Astrocyte (in vitro differentiated cells and primary cell): ENCODE measurements at places on chromosomes 16 and 17. TPM values are rescaled to one million over a fixed set of nuclear protein-coding genes. Genes with fewer than 3 reads are reported as not detected.

STH gene
- not detected in 2 replicates for total RNA-seq

DNA sequence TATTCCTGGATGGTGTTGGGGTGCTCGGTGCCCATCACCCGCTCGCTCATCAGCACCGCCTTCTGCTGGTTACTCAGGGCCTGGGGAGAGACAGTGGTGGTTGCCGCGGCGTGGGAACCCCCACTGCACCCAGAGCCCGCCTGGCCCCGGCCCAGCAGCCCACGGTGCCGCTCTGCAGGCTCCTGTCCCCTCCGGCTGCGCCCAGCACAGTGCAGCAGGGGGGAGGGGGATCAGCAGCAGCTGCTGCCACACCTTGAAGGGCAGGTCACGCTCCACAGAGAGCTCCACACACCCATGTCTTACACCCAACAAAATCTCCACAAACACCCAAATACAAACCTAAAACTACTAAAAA is 18.8 kb downstream of the CLUH start:
- no peaks in the 10 kb centered on the region for H3K4me1 ChIP-seq
- no peak overlapping the region for H3K27ac ChIP-seq
- H3K27me3 ChIP-seq = no peaks in the 10 kb centered on the region
- H3K4me3 ChIP-seq = no peak overlapping the region

GRCh38 chr16:19282101-19282500 is 3.4 kb upstream of the CLEC19A start:
- H3K4me3 ChIP-seq = no peak overlapping the region
- H3K27me3 ChIP-seq = no peaks in the 10 kb centered on the region
- no peaks in the 10 kb centered on the region for H3K36me3 ChIP-seq
- no peak for DNase-seq
- H3K4me1 ChIP-seq = peaks cover 2% of the 10 kb centered on the region

DNA sequence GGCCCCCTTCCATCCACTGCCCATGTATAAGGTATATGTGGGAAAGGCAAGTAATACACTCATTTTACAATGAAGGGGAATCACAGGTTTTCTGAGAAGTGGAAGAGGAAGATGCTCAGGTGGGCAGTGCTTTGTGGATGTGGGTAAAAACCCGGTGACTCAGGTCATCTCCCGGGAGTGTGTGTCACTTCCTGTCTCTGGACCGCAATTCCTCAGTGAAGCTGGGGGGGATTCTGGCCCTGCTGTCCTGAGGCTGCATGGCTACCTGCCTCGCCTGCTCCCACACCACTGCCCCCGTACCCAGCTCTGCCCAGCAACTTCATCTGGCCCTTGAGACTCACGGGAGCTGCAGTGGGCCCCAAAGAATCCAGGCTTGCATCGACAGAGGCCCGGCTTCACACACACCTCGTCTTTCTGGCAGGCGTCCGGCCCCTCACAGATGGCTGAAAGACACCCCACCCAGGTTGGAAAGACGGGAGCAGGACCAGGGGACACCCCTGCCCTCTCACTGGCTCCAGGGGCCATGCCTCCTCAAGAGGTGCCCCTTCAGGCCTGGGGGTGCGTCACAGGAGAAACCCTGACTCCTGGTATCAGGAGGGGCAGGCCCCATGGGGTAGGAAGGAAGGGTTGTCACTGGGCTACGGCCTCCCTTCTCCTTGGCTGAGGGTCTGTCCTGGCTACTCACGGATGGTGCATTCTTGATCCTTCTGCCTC is 882 bp downstream of the SCARF1 start:
- H3K4me3 ChIP-seq = peak overlapping the region; percentile 48
- H3K4me1 ChIP-seq = peaks cover 25% of the 10 kb centered on the region
- DNase-seq = no peak
- H3K27me3 ChIP-seq = no peaks in the 10 kb centered on the region
- H3K27ac ChIP-seq = no peak overlapping the region

PAGR1 gene
- 20.1 and 20.8 TPM in 2 replicates for total RNA-seq

DNA sequence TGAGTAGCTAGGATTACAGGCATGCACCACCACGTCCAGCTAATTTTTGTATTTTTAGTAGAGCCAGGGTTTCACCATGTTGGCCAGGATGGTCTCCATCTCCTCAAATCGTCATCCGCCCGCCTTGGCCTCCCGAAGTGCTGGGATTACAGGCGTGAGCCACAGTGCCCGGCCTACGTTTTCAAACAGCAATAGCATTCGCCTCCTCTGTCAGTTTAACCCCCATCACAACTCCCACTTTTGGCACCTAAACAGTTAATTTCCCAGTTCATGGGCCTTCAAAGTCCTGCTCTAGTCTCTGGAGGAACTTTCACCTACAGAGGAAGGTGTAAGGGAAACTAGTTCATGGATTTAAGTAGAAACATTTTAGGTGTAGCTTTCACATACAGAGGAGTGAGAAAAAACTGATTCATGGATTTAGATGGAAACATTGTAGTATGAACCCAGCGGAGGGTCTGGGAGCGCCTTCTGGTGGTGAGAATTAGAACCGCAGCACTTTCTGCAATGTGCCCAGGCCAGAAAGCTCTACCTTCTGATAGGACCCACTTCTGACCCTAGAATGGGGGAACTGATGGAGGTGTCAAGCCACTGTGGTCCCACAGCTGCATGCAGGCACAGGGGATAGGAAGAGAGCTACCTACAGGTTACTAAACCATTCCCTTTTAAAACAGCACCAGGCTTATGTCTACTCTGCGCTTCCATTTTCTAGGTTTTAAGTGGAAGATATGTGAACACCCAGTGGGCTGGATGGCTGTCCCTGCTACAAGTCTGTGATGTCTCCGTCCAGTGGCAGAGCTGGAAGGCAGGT is 12.0 kb upstream of the MEOX1 start:
- H3K27ac ChIP-seq = no peak overlapping the region
- H3K36me3 ChIP-seq = no peaks in the 10 kb centered on the region
- H3K4me1 ChIP-seq = no peaks in the 10 kb centered on the region
- H3K27me3 ChIP-seq = peaks cover 6% of the 10 kb centered on the region
- no peak overlapping the region for H3K4me3 ChIP-seq
- DNase-seq = peak; percentile 22

TK1 gene
- total RNA-seq = 5.2 and 7.5 TPM in 2 replicates

GRCh38 chr17:77329741-77330531 is 189.2 kb downstream of the SEC14L1 start:
- H3K4me1 ChIP-seq = peaks cover 34% of the 10 kb centered on the region
- no peak for DNase-seq
- H3K27me3 ChIP-seq = no peaks in the 10 kb centered on the region
- no peaks in the 10 kb centered on the region for H3K36me3 ChIP-seq
- no peak overlapping the region for H3K4me3 ChIP-seq
- no peak overlapping the region for H3K27ac ChIP-seq

DNA sequence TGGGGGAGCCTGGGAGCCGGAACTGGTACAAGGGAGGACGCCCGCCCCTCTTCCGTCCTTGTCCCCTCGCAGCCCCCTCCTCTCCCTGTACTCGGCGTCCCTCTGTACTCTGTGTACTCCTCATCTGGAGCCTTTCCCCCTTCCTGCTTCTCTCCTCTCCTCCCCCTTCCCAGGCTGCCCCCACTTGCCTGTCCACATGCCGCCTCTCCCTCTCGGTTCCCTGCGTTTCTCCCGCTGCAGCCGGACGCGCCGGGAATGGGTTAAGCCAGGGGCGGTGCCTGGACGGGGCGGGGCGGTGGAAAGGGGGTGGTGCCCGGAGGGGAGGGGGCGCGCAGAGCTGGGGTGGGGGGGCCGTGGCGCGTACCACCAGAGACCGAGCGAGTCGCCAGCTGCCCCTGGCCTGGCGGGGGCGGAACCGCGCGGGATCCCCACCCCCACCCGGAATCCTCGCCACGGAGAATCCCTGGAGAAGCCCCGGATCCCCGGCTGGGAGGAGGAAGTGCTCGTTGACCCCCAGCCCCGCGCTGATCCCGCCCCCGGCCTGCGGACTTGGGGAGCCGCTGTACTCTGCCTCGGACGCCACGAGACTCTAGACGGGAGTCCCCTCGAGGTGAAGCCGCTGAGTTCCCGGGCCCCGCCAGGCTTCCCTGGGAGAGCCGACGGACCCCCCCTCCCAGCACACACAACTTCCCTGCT is 22.6 kb downstream of the GJD3 start:
- H3K4me1 ChIP-seq = peaks cover 50% of the 10 kb centered on the region
- H3K27me3 ChIP-seq = no peaks in the 10 kb centered on the region
- peak overlapping the region; percentile 76 for H3K27ac ChIP-seq
- peak overlapping the region; percentile 63 for H3K4me3 ChIP-seq
- DNase-seq = peak; percentile 55
- peaks cover 4% of the 10 kb centered on the region for H3K36me3 ChIP-seq

DNA sequence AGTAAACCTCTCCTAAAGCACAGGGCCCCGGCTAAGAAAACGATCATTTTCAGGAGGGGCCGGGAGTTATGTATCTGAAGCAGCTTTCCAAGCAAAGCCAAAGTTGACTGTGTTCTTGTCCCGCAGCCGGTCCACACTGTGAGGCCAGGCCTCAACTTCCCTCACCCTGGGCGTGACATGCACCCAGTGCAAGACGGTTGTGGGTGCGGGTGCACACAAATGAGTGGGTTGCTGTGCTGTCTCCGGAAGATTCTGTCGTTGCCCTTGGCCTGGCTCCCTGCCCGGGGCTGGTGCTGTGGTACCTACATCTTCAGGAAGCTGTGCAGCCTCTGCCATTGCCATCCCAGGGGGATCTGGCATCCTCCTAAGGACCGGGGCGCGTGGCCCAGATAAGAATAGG is 16.6 kb downstream of the MLYCD start:
- H3K4me3 ChIP-seq = no peak overlapping the region
- no peak for DNase-seq
- H3K4me1 ChIP-seq = no peaks in the 10 kb centered on the region

GNGT2 gene
- 1.1 TPM in 1 of 2 replicates, not detected in the other for total RNA-seq

GDPD3 gene
- 1.8 and 3.6 TPM in 2 replicates for total RNA-seq

DNA sequence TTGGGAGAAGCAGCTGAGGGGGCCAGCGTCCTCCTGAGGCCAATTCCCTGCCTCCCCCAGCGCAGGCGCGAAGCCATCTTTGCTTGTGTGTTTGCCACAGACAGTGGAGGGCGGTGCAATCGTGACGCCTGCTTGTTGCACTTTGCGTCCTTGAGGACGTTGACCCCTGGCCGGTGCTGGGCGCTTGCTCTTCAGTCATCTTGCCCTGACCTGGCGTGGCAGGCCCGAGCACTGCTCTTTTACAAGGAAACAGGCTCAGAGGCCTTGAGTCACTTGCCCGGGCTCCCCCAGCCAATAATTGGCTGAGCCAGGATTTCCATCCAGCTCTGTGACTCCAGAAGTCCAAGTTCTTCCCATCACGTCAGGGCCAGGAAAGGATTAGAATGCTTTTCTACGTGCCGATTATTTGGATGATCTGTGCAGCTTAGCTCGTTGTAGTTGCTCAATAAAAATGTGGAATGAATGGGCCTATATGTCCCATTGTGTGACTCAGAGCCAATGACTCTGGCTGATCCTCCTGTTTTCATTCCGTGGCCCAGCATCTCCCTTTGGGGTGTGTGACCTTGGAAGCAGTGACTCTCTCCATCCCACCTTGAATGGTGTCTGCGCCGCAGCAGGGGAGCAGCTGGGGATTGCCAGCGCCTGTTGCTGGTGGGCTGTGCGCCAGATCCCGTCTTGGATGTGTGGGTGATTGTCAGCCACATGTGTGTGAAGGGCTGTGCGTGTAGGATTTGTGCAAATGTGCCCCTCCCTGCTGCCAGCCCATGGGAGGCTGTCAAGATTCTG is 214.1 kb downstream of the SEC14L1 start:
- DNase-seq = peak; percentile 93
- peak overlapping the region; percentile 80 for H3K27ac ChIP-seq
- H3K27me3 ChIP-seq = no peaks in the 10 kb centered on the region
- no peak overlapping the region for H3K4me3 ChIP-seq
- no peaks in the 10 kb centered on the region for H3K36me3 ChIP-seq

SEZ6L2 gene
- total RNA-seq = 69.6 and 90.6 TPM in 2 replicates

- no peak overlapping the region for H3K4me3 ChIP-seq
- H3K27me3 ChIP-seq = peaks cover 27% of the 10 kb centered on the region
- no peak for DNase-seq
- no peak overlapping the region for H3K27ac ChIP-seq
- no peaks in the 10 kb centered on the region for H3K36me3 ChIP-seq
- H3K4me1 ChIP-seq = no peaks in the 10 kb centered on the region
Measured at GRCh38 chr16:85948616-85949265, 49.8 kb downstream of the IRF8 start.
